ENCODE measurements at places on chromosomes 12 and 14.

DNA sequence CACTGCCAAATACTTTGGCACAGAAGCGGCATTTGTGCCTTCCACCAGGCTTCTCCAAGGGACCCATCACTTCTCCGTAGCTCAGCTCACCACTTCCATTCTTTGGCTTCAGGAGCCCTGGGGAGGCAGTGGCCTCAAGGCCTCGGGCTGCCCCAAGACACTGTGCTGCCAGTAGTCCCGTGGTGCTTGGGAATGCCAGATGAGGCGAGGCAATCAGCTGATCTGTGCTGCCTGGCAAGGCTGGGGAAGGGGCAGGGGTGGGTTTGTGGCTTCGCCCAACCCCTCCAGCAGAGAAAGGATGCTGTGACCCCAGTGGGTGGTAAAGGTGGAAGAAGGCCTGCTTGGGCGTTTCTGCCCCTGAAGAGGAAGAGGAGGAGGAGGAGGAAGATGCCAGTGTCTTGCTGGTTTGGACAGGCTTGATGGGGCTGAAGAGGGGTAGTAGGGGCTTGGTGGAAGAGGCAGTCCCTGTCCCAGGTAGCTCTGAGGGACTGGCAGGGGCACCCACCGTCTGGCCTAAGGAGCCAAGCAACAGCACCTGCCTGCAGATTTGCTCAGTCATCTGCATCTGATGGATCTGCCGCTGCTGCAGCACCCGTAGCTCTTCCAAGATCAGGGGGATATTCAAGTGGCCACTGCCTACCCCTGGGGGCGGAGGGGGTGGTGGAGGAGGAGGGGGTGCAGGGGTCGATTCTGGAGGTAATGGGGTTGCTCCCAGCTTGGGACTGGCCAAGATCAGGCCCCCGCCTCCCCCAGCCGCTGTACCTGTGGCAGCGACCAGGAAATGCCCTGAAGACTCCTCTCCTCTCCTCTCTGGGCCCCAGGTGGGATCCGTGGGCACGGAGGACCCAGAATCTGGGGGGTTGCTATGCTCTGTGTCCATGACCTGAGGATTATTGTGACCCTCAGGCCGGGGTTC is 1.3 kb downstream of the SALL2 start:
- DNase-seq, result no peak
- H3K4me3 ChIP-seq, result peak overlapping the region; percentile 93
- H3K36me3 ChIP-seq, result peaks cover 37% of the 10 kb centered on the region
- H3K27ac ChIP-seq, result peak overlapping the region; percentile 81

- H3K4me3 ChIP-seq, result no peak overlapping the region
- H3K27ac ChIP-seq, result no peak overlapping the region
- no peaks in the 10 kb centered on the region for H3K4me1 ChIP-seq
- H3K27me3 ChIP-seq, result no peaks in the 10 kb centered on the region
- no peaks in the 10 kb centered on the region for H3K36me3 ChIP-seq
Observed at GRCh38 chr14:90924621-90925340, 108.6 kb upstream of the TTC7B start.

- no peaks in the 10 kb centered on the region for H3K36me3 ChIP-seq
- peaks cover 12% of the 10 kb centered on the region for H3K4me1 ChIP-seq
- no peaks in the 10 kb centered on the region for H3K27me3 ChIP-seq
- no peak overlapping the region for H3K27ac ChIP-seq
Observed at GRCh38 chr12:2244013-2244861, 191.4 kb downstream of the CACNA1C start.

GRCh38 chr14:75042035-75042434 is 9.2 kb downstream of the MLH3 start:
- no peaks in the 10 kb centered on the region for H3K27me3 ChIP-seq
- DNase-seq, result no peak
- H3K4me1 ChIP-seq, result peaks cover 28% of the 10 kb centered on the region
- no peak overlapping the region for H3K4me3 ChIP-seq
- no peak overlapping the region for H3K27ac ChIP-seq

- no peak for DNase-seq
- peak overlapping the region; percentile 65 for H3K4me3 ChIP-seq
Observed at GRCh38 chr12:120642121-120642520, 1.7 kb downstream of the CABP1 start.

DNA sequence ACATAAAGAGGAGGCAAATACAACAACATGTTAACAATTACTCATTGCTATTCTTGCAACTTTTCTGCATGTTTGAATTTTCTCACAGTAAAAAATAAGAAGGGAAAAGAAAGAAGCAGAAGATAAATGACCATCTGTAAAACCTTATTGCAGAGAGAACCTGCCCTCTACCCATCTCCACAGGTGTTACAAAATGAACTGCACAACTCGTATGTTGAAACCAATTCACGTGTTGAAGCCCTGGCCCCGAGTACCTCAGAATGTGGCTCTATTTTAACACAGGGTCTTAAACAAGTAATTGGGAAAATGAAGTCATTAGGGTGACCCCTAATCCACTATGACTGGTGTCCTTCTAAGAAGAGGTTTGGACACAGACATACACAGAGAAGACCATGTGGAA is 39.5 kb downstream of the FOXN3 start:
- peaks cover 13% of the 10 kb centered on the region for H3K36me3 ChIP-seq
- H3K27ac ChIP-seq, result no peak overlapping the region
- DNase-seq, result no peak
- peaks cover 7% of the 10 kb centered on the region for H3K4me1 ChIP-seq
- H3K4me3 ChIP-seq, result no peak overlapping the region

DNA sequence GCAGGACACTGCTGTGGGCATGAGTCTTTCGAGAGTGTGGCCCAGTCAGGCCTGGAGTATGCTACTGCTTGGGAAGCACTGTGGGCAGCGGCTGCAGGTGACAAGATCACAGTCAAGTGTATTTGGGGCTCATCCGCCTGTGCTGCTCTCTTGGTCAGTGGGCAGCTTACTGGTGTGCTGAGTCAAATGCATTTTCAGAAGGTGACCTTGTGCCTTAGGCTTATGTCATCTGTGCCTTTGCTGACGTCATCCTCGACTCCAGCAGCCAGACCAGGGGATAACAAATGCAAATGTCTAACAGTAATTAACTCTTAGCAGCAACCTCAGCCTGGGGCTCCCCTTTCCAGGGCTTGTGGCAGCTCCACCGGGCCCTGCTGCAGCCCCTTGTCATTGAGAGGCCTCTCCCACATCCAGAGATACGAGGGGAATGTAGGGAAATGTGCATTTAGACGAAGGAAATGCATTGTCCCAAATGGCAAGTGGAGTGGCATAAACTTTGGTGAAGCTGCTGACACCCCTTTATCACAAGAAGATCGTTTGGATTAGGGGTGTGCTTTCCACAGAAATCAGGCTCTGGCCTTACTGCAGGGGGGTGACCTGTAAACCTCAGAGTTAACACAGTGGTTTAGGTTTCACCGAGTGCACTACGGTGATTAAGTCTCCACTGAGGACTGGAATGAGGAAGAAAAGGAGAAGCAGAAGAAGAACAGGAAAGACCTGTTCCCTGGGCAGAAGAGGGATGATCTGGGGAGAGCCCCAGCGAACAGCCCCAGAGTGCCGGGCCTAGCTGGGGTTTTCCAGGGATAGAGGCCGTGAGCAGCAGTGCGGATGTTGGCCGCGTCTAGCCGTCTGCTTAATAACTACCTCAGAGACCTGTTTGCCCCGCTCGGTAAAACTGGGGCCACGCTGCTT is 39.7 kb downstream of the PSMA6 start:
- H3K27ac ChIP-seq, result no peak overlapping the region
- H3K27me3 ChIP-seq, result no peaks in the 10 kb centered on the region
- no peak overlapping the region for H3K4me3 ChIP-seq
- no peaks in the 10 kb centered on the region for H3K36me3 ChIP-seq

DNA sequence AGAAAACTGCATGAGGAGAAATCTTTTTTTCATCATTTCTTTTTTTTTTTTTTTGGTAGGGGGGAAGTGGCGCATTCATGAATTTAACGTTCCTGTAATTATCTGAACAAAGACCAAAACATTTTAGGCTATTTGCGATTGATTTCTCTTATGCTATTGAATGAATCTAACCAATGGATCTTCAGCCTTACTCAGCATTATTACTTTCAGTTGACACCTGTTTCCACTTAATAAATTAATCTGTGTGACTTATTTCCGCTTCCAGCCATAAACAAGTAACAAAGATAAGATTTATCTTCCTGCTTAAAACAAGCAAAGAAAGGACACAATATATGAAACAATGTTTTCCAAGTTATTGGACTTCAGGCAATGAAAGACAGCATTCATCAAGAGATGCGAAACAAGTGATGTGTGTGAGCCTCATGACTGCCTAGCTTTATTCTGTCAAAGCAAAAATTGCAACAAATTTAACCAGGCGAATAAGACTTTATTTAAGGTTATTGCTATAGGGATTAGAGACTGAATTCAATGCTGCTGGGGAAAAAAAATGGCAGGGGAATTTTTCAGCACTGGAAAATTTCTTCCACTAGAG is 1026.9 kb downstream of the LRFN5 start:
- H3K27me3 ChIP-seq, result no peaks in the 10 kb centered on the region
- DNase-seq, result no peak
- H3K4me1 ChIP-seq, result peaks cover 21% of the 10 kb centered on the region

- peak within 1 kb of the TSS; percentile 83 for H3K4me3 ChIP-seq
- H3K36me3 ChIP-seq, result no peaks in the 10 kb centered on the region
- no peak within 1 kb of the TSS for H3K27ac ChIP-seq
- peaks cover 62% of the 10 kb centered on the region for H3K27me3 ChIP-seq
- H3K4me1 ChIP-seq, result peaks cover 26% of the 10 kb centered on the region
Observed at GRCh38 chr12:53097564-53098353, at the start of gene IGFBP6. Gene IGFBP6 (plus strand): TSS chr12:53097667. CDS start chr12:53097718, 51 bp downstream.

GRCh38 chr12:116320791-116321217 is 43.3 kb upstream of the MED13L start:
- no peak for DNase-seq
- no peaks in the 10 kb centered on the region for H3K36me3 ChIP-seq
- H3K27me3 ChIP-seq, result no peaks in the 10 kb centered on the region
- H3K4me3 ChIP-seq, result no peak overlapping the region

DNA sequence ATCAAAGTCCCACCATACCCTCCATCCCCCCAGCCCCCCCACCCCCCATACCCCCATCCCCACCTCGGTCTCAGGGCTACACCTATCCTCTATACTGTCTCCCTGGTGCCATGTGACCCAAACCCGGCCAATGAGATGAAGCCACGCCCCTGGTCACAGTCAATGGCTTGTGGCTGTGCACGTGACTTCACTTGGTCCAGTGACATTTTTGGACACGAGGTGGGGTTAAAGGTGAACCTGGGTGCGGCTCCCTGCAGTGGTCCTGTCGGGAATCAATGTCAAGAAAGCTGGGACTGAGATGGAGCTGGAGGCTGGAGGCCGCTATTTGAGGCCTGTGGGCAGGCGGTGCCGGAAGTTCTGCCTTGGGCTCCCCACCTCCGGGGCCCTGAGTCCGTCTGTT is 100.7 kb upstream of the MAP1LC3B2 start:
- H3K27ac ChIP-seq, result no peak overlapping the region
- no peaks in the 10 kb centered on the region for H3K36me3 ChIP-seq
- peaks cover 32% of the 10 kb centered on the region for H3K4me1 ChIP-seq
- no peak overlapping the region for H3K4me3 ChIP-seq
- no peak for DNase-seq
- no peaks in the 10 kb centered on the region for H3K27me3 ChIP-seq

DNA sequence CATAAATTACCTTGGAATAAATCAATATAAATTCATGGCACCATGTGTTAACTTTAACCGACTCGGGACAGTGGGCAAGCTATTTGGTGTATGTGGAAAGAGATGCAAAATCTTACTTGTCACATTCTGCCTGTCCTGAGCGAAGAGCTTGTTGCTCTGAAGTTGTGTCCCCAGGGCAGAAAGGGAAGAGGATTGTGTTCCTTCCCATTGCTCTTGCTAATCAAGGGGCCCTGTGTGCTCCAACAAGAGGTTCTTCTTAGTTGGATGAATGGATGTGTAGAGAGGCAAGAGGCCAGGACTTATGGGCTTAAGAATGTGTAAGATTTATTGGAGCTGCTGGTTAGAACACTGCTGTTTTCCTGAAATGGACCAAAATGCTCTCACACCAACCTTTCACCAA is 36.5 kb upstream of the FRS2 start:
- H3K4me1 ChIP-seq, result peaks cover 20% of the 10 kb centered on the region
- no peaks in the 10 kb centered on the region for H3K27me3 ChIP-seq
- no peak overlapping the region for H3K27ac ChIP-seq
- DNase-seq, result no peak

DNA sequence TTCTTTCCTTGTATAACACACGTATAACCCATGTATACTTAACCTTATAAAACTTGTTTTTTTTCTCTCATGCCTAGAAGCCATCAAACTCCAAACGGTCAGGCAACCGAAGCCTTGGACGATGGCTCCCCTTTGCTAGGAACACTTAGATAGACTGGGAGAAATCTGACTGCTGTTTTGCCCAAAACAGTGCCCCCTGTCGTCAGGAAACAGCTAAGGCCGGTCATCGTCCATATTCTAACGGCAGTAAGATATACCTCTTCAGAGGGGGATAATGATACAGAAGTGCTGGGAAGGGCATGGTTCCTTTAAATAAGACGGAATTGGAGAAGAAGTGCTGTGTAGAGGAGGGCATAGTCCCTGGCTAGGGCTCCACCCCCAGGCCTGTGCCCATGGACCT is 130.5 kb downstream of the SLC41A2 start:
- H3K36me3 ChIP-seq, result no peaks in the 10 kb centered on the region
- H3K27ac ChIP-seq, result no peak overlapping the region
- no peaks in the 10 kb centered on the region for H3K27me3 ChIP-seq
- no peak overlapping the region for H3K4me3 ChIP-seq

Measured in neural crest cell (in vitro differentiated cells).